ENCODE measurements at places on chromosomes 3 and 15.
A peak's percentile ranks its signal among the peaks of the same experiment; 100 is the strongest.

DNA sequence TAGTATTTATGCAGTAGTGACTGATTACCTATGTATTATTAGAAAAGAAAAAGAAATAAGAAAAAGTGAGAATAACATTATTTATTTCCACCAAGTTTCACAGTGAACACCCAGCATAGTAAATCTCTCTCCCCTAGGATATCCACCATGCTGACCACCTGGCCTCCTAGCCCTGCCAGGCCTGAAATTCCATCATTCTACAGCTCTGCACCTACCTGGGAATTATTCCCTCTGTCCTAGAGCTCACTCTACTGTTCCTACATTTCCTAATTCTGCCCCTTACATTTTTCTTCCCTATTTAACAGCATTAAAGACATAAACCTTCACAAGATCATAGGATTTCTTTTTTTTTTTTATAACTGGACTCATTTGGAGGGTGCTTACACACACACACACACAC, 525.3 kb upstream of the PPP2R3A start:
- DNase-seq = no peak

- no peak for DNase-seq
Measured at GRCh38 chr15:81120069-81120468, 14.0 kb upstream of the CFAP161 start.

- DNase-seq = no peak
Measured at GRCh38 chr3:81468391-81468790, 293.1 kb downstream of the GBE1 start.

DNA sequence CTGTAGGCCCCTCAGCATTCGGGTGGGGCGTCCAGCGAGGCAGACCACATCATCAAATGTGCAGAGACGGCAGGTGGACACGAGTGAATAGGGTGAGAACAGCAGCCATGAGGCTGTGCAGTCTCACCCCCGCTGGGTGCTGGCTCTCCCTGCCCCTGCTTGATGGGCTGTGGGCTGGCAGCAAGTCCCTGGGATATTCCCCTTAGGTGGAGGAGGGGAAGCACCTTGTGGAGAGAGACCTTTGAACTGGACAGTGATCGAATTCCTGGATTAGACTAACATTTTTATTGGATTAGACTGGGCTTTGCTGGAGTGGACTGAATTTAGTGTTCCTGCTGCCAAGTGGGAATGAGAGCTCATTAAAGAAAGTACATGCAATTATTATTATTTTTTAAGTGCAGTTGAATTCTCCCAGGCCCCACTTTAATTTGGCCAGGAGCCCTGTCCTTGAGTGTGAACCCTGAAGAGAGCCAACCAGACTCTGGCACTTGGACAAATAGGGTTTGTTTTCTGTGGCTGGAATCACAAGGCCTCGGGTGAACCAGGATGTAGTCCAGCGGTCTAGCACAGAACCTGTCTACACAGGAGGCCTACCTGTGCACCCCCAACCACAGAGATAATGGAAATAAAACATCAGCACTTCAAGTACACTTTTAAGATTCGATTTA, 193.1 kb downstream of the ABHD5 start:
- DNase-seq = no peak

DNA sequence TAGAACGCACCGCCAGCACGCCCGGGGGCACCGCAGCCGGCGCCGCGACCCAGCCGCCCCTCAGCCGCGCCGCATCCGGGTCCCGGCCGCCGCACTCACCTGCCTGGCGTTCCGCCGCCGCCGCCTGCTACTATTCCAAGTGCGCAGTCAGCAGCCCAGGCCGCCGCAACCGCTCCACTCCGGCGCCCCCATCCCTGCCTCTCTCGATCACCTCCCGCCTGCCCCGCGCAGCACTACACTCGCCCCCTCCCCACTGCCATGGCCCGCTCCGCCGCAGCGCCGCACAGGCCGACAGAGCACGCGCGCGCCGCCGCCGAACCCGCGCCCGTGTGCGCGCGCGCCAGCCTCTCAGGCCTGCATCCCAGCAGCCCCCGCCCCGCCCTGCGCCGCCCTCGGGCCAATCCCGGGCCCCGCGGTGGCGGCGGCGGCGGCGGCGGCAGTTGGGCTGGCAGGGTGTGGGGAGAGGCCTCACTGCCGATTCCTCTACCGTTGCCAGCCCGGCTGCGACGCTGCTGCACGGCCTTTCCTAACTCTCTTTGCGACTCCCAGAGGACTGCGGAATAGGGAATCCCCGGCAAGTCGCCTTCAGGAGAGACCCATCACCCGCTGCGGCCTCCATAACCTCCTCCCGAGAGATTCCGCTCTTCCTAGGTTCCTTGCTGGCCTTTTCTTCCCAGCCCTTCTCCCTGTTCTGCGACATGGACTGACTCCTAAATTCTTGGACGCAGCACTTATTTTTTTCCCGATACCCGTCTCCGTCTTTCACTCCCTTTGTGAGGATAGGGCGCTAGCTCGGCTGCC, at the start of gene PIK3CB:
TSS of gene PIK3CB (minus strand) at position 333 of the 801 bp plus-strand sequence. CDS start 75,585 bp downstream, outside the sequence.
- no peak for DNase-seq

- DNase-seq = no peak
Measured at GRCh38 chr15:26970712-26971210, at the start of gene GABRG3. Gene GABRG3 (plus strand): TSS chr15:26971181.

DNA sequence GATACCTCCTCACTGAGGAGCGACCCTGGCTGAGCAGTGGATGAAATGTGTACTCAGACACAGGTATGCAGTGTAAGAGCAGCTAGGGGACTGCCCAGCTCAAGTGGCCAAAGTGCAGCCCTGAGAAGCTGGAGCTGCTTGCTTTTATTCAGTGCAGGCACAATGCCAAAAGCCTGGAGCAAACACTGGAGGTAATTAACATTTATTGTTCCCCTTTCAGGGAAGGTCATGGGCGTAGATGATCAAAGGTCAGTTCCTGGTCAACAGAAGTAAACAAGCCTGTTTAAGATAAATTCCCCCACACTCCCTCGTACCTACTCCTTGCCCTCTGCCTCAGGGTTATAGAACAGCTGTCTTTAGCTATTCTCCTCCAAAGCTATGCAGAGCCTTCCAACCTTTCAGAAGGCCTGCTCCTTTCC, 17.5 kb downstream of the PLA2G4F start:
- no peak for DNase-seq

DNA sequence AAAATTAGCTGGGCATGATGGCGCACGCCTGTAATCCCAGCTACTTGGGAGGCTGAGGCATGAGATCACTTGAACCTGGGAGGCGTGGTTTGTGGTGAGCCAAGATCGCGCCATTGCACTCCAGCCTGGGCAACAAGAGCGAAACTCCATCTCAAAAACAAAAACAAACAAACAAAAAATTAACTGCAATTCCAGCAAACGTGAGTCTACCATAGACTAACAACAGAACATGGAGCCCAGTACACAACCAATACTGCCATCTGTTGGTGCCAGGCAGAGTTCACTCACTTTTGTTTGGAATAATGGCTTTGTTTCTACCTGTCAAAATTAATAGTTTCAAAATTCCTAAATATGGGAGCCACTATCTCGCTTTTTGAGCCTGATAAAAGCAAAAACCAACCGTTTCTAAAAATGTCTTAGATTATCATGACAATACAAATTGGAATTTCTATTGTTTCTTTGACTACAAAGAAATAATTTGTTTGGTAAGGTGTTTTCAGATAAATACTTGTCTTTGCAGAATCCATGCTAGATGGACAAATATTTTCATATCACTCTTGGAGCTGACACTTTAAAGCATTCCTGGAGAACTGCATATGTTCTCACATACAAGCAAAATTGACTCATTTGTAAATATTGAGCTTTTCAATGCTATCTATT, 45.0 kb downstream of the GPR176 start:
- no peak for DNase-seq

GRCh38 chr15:70387081-70387480, 289.4 kb upstream of the TLE3 start:
- no peak for DNase-seq

- DNase-seq = no peak
Measured at GRCh38 chr15:68849497-68849896, 28.8 kb upstream of the ANP32A start.

DNA sequence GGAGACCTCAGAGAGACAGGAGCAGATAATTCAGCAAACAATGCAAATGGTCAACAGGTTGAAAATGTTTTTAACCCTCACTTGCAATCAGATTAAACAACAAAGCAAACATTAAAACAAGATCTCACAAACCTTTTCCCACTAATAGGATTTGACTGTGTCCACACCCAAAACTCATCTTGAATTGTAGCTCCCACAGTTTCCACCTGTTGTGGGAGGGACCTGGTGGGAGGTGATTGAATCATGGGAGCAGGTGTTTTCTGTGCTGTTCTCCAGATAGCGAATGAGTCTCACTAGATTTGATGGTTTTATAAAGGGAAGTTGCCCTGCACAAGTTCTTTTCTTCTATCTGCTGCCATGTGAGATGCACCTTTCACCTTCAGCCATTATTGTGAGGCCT, 1.3 kb upstream of the LYSMD4 start:
- DNase-seq = no peak

DNA sequence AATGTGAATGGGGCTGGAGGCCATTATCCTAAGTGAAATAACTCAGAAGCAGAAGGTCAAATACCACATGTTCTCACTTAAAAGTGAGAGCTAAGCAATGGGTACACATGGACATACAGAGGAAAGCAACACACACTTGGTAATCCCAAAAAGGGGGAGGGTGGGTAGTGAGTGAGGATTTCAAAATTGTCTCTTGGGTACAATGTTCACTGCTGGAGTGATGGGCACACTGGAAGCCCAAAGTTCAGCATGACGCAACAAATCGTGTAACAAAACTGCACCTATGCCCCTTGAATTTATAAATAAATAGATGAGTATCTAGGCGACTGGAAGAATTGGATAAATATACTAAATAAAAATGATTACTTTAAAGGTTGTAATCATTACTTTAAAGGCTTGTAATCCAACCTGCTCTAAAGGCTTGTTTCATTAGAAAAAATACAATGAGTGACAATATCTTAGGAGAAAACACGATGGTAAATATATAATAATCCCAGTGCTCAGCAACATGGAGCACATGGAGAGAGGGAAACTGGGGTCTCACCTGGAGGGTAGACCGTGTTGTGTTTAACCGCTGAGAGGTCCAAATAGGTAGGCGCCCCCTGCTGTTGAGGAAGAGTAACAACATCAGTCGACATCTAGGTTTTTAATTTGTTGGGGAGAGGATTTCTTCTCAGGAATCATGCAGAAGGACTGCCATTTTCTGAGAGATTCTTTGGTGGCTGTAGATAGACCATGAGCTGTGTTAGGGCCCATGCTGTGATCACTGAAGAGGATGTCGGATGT, 78.5 kb upstream of the ROBO1 start:
- DNase-seq = no peak

DNA sequence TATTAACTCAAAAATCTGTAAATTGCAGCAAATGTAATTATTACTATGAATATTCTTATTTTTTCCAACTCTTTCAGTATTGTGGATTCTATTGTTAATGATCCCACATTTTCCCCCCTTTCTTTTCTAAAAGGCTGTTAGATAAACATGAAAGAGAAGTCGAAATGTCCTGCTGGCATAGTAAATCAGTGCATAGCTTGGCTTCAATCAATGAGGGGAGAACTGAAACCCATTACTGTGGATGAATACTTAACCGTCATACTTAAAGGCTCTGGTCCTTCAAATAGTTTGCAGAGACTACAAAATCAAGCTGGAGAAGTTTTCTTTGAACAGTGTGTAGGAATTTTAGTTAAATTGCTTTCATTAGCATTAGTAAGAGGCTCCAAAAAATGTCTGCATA, 667.9 kb downstream of the CADM2 start:
- DNase-seq = no peak

DNA sequence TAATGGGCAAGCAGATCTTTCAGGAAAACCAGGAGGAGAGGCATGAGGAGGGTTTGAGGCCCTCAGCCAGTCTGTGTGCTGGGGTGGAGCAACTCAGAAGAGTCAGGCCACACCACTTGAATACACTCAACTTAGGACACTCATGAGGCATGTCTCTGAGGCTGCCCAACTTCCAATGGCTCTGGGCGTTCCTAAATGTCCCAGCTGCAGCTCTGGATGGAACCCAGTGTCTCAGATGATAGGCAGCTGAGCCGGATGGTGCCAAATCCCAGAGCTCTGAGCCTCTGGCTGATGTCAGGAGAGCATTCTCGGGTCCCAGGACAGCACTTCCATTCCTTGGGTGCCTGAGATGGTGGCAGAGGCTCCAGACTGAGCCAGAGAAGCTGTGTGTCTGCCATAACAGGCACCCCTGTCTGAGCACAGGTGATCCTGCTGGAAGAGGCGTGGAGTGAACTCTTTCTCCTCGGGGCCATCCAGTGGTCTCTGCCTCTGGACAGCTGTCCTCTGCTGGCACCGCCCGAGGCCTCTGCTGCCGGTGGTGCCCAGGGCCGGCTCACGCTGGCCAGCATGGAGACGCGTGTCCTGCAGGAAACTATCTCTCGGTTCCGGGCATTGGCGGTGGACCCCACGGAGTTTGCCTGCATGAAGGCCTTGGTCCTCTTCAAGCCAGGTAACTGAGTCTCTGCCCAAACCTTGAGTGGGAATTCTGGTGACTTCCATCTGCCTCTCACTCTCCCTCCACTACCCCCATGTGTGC, 2.8 kb downstream of the NR2E3 start:
- no peak for DNase-seq

GRCh38 chr3:176514297-176514696, 683.0 kb downstream of the TBL1XR1 start:
- peak; percentile 25 for DNase-seq

DNA sequence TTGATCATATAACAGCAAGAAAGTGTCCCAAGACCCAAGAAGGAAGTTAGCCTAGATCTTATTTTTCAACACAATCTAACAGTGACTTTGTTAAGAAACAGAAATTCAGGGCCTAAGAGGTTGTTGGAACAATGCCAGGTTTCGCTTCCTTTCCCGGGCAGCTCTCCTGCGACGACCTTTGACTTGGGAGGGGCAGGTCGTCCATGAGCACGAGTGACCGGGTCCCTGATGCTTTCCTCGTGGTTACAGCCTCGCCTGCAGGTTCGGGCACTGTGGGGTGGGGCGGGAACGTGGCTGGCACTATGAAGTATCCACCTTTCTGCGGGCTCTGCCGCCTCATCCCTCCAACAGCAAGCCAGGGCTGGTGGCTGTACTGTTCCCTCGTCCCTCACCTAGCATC, 90.1 kb upstream of the RGMA start:
- no peak for DNase-seq

GRCh38 chr3:160564258-160564911, 986 bp downstream of the KPNA4 start:
- no peak for DNase-seq
